ENCODE measurements at places on chromosomes 4 and X.

DNA sequence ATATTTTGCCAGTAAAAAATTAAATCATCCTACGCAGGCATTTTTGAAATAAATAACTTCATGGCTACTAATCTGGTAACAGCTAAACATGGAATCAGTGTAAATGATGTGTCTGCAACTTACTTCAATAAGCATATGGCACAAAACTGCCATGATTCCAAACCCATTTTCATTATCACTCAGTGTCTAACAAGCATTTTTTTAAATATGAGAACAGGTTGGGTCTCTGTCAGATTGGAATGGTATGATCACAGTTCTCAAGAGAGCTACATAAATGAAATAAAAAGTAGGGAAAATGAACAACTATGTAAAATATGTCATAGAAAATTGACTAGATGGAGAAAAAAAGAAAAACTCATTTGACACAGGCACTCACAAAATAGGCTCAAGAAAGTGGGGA, 476.9 kb upstream of the NWD2 start:
- no peak for DNase-seq

- DNase-seq, result no peak
These were observed 1153.3 kb upstream of the PABPC4L start for GRCh38 chr4:135354876-135355275.

GRCh38 chrX:30373479-30373878, 64.3 kb upstream of the NR0B1 start:
- DNase-seq, result no peak

DNA sequence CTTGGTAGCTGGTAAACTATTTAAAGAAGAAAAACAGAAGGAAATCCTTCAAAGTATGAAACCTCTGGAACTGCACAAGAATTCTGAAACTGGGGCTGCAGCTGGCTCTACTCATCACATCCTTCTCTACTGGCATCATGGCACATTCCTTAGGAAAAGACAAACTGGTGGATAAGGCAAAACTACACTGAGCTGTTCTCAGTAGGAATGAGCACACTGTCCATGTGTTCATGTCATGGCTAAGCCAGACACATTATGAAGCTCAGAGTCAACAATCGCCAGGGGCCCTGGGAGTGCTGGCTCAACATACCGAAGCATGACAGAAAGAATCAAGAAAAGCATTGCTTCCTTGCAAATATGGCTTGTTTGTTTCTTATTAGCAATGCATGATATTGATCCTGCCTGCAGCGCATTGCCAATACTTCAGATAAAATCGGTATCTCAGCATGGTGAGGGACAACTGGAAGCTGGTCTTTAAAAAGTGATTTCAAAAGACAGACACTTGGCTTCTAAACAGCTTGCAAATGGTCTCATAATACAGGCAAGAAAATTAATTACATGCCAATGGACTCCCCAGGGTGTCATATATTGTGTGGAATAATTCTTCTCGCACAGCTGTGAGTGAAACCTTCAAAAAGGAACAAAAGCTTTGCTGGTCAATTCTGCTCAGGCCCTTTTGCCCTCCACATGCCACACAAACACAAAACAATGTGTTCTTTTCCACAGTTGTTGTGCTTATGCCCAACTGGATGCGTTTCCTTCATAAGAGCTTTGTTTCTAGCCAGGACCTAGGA, 300.2 kb upstream of the VCX start:
- no peak for DNase-seq

- DNase-seq, result no peak
These were observed 43.7 kb downstream of the SAT1 start for GRCh38 chrX:23826653-23827052.

DNA sequence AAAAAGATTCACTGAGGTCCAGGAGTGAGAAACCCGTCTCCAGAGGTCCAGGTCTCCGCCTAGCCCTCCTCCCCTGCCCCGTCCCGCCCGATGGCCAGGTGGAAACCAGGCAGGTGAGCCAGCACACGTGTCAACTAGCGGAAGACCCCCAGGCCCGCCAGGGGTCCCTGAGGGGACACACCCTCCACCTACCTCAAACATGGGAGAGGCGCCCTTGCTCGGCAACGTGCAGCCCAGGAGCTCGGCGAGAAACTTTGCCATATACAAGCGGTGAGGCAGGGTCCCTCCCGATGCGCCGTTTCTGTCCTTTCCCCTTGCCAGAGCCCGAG, 330.0 kb downstream of the HNRNPD start:
- no peak for DNase-seq

DNA sequence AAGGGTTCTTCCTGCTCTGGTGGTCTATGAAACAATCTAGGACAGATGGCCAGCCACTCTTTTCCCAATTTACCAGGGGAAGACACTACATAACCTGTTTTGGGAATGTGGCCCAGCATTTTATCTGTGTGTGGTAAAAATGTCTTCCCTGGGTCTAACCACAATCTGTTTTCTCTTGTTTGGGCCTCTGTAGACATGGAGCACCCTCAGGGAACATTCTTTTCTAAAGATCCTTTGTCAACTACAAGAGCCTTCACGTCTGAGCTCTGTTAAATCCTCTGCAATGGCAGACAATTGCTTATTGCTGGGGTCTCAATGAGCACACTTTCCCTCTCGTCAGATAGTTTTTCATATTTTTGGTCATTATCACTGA, 35.5 kb downstream of the PLAC1 start:
- no peak for DNase-seq

DNA sequence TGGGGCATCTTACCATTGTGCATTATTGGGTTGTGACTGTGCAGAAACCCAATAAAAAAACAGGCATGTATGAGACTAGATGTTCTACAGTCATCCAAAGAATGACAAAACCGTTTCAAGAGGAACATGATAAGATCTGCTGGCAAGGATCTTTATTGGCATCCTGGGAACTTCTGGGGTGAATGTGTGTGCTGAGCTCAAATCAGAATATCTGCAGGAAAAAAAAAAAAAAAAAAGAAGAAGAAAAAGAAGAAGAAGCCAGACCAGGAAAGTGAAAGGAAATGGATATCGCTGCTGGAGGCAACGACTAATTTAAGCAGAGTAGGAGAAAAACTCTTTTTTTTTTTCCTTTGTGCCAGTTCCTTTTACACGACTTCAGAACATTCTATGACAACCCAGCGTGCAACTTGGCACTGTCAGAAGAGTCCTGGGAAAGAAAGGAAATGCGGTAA, 484.2 kb upstream of the BOD1L1 start:
- no peak for DNase-seq

- DNase-seq, result no peak
These were observed 148.7 kb upstream of the PTCHD1 start for GRCh38 chrX:23185951-23186350.

DNA sequence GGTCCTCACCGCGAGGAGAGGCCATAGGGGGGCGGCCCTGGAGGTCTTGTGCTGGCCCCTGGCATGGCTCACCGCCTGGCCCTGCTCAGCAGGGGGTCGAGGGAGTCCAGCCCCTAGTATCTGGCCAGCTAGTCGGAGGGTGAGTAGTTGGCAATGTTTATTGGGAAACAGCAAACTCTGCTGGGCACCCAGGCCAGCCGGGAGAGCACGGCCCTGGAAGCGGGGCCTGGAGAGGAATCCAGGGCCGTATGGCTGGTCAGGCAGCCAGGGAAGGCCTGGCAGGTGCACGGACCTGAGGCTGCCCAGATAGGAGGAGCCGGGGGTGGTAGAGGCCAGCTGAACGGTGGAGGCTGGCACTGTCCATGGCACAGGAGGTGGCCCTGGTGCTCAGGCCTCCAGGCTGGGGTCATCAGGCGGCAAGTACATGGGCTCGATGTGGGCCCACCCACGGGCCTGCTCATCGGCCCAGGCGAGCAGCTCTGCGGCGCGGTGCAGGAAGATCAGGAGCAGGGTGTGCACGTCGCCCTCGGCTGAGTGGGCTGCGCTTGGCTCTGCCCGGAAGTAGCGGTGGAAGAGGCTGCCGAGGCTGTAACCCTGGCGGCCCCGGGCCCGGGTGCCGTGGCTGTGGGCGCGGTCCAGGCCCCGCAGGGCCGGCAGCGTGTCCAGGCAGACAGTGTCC, 1.4 kb downstream of the TREX2 start:
- no peak for DNase-seq

DNA sequence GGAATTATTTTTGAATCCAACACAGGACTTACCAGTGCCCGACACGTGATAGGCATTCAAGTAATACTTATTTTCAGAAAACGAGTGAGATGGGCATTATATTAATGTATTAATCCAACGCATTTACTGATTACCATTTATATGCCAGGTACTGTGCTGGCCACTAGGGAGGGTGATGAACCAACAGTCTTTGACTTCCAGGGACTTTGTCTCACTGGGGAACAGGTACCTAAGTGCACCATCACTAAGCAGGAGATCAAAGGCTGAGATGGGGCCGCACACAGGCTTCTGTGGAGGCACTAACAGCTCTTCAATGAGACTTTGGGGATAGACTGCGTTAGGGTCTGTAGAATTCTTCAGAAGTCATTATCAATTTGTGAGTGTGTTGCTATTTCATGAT, 5.7 kb upstream of the TADA2B start:
- no peak for DNase-seq

DNA sequence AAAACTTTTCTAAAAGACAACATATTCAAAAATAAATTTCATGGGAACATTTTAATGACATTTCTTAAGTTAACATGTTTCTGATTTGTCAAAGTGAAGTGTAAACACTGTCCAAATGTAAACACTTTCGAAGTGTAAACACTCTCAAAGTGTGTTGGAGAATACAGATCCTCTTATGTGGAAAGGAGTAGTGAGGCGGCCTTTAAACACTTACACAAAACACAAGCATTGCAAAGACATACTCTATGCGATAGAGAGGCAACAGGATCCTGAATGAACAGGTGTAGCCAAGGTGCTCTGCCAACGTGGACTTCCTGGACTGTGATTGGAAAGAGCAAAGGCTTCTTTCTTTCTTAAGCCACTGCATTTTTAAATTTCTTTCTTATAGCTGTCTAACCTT, 62.7 kb upstream of the PGM2 start:
- no peak for DNase-seq

DNA sequence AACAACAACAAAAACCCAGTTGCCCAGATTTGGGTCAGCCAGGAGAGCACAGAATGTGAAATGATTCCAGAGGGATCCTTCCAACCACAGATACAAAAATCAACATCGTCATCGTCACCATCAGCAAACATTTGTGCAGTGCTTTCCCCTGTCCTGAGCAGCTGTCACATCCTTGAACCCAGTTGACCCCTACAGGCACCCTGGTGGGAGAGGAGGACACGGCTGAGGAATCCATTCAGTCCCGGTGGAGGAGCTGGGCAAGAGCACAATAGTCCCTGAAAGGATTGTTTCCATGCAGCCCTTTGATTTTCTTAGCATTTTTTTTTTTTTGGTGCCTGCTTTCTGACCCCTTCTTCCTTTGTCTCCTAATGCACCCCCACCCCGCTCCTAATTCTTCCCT, 37.1 kb upstream of the STX18 start:
- DNase-seq, result no peak

- no peak for DNase-seq
These were observed 32.2 kb upstream of the PSAPL1 start for GRCh38 chr4:7466904-7467303.

DNA sequence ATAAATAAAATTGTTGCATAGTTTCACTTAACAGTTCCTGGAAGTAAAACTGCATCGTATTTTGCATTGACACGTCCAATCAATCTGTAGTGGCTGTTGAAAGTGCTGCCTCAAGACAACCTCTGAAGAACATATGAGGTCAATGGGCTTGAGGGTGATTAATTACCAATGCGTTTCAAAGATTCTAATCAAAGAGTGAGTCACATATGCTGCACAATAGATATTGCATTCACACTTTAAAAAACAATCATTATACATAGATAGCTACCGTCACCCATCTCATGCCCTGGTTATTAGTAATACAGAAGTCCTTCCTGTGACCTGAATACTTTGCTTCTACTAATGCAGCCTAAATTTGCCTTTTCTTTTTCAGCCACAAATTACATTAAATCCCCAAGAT, 743.3 kb upstream of the SLIT2 start:
- no peak for DNase-seq

GRCh38 chr4:46894826-46895225, 14.2 kb downstream of the COX7B2 start:
- no peak for DNase-seq

GRCh38 chr4:27973056-27973455, 1112.4 kb downstream of the STIM2 start:
- DNase-seq, result no peak

DNA sequence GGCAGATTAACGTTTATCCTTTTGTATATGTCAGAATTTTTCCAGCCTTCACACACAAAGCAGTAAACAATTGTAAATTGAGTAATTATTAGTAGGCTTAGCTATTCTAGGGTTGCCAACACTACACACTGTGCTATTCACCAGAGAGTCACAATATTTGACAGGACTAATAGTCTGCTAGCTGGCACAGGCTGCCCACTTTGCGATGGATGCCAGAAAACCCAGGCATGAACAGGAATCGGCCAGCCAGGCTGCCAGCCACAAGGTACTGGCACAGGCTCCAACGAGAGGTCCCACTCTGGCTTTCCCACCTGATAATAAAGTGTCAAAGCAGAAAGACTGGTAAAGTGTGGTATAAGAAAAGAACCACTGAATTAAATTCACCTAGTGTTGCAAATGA, 94.8 kb downstream of the TET2 start:
- DNase-seq, result no peak

DNA sequence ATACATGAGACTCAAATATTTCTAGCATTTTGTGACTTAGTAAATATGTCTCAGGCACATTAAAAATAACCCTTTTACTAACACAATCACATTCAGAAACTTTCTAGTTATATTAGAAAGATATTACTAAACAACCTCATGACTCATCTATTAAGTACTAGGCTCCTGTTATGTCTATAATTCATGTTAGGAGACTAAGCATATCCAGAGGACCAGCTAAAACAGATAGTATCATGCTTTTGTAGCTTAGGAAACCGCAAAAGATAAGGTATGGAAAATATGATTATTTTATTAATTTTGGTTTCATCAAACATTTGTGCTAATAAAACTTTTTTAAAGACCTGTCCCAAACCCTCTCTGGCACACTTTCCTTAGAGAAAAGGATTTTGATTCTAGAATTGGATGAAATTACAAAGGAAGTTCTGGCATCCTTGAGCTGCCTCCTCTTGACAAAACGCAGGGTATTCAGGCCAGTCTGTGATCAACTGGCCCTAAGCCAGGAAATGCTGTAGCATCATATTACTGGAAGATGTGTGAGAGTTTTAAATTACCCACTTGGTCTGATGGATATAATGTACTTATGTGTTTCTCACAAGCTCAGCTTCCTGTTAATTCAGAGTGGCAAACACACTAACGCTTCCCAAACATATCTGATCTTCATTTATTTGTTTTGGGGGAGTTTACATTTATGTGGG, 60.4 kb downstream of the NRK start:
- no peak for DNase-seq

DNA sequence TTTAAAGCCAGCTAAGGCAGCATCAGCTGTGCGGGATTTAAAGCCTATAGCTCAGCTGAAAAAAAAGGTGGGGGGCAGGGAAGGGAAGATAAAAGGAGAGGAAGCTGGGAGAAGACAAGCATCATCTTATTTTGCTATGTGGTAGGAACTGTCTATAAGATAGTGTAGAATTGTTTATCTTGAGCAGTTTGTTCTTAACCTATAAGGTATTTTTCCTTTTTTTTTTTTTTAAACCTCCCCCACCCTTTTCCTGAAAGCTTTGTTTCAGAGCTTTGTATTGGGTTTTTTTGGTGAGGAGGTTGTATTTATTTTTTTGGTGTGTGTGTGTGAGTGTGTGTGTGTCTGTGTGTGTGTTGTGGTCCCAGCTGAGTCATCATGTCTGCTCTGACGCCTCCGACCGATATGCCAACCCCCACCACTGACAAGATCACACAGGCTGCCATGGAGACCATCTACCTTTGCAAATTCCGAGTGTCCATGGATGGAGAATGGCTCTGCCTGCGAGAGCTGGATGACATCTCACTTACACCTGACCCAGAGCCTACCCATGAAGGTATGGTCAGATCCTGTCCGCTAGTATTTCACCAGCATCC, 531 bp downstream of the RUFY3 start:
- no peak for DNase-seq

Measured in colonic mucosa (tissue), 4 donors.